ENCODE measurements at places on chromosomes 4 and X. TPM values are rescaled to one million over a fixed set of nuclear protein-coding genes. Genes with fewer than 3 reads are reported as not detected.

The MXRA5 gene
- 1.2 TPM for polyA plus RNA-seq

The C1QTNF7 gene
- 4.5 TPM for polyA plus RNA-seq

The AKAP14 gene
- not detected for polyA plus RNA-seq

The UNC5C gene
- polyA plus RNA-seq, result 0.67 TPM

The NEXMIF gene
- under 0.01 TPM for polyA plus RNA-seq

The SSX4 gene
- polyA plus RNA-seq, result not detected

The MAGEB10 gene
- not detected for polyA plus RNA-seq

The AFM gene
- polyA plus RNA-seq, result not detected

The IRS4 gene
- not detected for polyA plus RNA-seq

The IDUA gene
- polyA plus RNA-seq, result 23.9 TPM

The SCOC gene
- 38.2 TPM for polyA plus RNA-seq

The PFKFB1 gene
- 7.3 TPM for polyA plus RNA-seq

The EPHA5 gene
- polyA plus RNA-seq, result not detected

The SRPX2 gene
- 3.6 TPM for polyA plus RNA-seq

The COL25A1 gene
- polyA plus RNA-seq, result 2.1 TPM

The NSUN7 gene
- 0.79 TPM for polyA plus RNA-seq

The VCX gene
- not detected for polyA plus RNA-seq

The ACOX3 gene
- polyA plus RNA-seq, result 12.7 TPM

The CC2D2A gene
- 39.4 TPM for polyA plus RNA-seq

The CXCL13 gene
- polyA plus RNA-seq, result 4.3 TPM

The PLAC1 gene
- not detected for polyA plus RNA-seq

The GAGE12F gene
- not detected for polyA plus RNA-seq

The TEX13C gene
- not detected for polyA plus RNA-seq

The TCEAL2 gene
- polyA plus RNA-seq, result 1.7 TPM

The GAGE12H gene
- polyA plus RNA-seq, result not detected

The MAD2L1 gene
- polyA plus RNA-seq, result 2.9 TPM

The GRIA3 gene
- polyA plus RNA-seq, result 0.22 TPM

The NUDT11 gene
- 0.22 TPM for polyA plus RNA-seq

The UGT2B17 gene
- 0.56 TPM for polyA plus RNA-seq

The HSFX3 gene
- polyA plus RNA-seq, result not detected

The MAGEA3 gene
- polyA plus RNA-seq, result not detected

The CHRDL1 gene
- polyA plus RNA-seq, result 77.8 TPM

The ZNF157 gene
- polyA plus RNA-seq, result not detected

The GAGE2A gene
- not detected for polyA plus RNA-seq

The GPAT3 gene
- 17.3 TPM for polyA plus RNA-seq
